ENCODE measurements at places on chromosomes 1 and 21.
A peak's percentile ranks its signal among the peaks of the same experiment; 100 is the strongest.

GRCh38 chr1:103256490-103256889 is 148.2 kb upstream of the COL11A1 start:
- DNase-seq = no peak

GRCh38 chr1:169698976-169699375 is 12.4 kb downstream of the SELL start:
- DNase-seq = no peak

GRCh38 chr1:205593532-205593931 is 38.3 kb downstream of the ELK4 start:
- no peak for DNase-seq

- DNase-seq = no peak
These were observed 547 bp downstream of the FMO1 start for GRCh38 chr1:171248841-171249240.

DNA sequence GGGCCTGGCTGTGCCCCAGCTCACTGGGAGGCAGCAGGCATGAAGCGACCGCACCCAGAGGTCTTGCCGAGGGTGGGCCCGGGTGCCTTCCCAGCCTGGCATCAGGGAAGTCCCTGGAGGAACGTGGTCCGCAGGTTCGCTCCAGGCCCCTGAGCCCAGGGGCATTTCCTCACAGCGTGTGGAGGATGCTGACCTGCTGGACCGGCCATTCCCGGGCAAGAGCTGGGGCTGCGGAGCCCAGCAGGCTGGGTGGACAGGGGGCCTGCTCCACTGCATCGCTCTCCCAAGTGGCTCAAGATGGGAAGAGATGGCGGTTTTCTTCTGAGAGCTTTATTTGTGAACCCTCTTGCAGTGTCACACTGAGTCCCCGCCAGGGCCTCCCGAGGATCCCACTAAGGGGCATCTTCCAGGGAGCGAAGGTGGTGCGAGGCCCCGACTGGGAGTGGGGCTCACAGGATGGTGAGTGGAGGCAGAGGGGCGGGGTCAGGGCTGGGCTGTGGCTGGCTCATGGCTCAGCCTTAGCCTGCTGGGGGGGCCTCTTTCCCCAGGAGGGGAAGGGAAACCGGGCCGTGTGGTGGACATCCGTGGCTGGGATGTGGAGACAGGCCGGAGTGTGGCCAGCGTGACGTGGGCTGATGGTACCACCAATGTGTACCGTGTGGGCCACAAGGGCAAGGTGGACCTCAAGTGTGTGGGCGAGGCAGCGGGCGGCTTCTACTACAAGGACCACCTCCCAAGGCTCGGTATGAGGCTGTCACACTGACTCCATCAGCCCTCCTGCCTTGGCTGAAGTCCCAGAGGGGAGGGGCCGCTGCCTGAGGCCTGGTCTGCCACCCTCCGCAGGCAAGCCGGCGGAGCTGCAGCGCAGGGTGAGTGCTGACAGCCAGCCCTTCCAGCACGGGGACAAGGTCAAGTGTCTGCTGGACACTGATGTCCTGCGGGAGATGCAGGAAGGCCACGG is 7.2 kb upstream of the MMP23B start:
- DNase-seq = peak; percentile 74

- peak; percentile 87 for DNase-seq
These were observed 1.1 kb upstream of the CIART start for GRCh38 chr1:150281221-150281757.

DNA sequence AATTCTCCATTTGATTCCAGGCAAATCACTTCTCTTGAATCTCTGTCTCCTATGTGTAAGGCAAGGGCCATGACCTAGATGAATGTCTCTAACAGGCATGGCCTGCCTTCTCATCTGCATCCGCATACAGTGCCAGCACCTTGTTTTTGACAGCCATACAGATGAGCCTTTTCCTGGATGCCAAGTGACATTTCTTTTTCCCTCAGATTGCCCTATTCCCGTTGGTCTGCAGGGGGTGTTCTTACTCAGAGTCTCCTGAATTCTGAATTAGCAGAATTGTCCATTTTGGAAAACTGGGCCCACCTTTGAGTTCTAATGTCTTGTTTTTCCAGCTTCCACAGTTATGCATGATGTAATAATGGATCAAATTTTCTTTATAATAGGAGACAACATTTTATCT is 88.0 kb upstream of the ADAR start:
- peak; percentile 15 for DNase-seq

DNA sequence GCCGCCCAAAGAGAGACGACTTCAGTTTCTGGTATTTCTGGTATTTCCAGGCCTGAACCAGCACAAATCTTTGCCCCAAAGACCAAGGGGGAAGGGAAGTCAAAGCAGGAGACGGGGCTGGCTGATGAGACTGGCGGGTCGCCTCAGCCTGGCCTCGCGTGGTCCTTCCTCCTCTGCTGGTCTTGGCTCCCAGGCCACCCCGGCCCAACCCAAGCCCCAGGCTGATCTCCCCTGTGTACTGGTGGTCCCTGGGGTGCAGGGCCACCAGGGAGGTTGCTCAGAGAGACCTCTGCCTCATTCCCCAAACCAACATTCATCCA is 19.9 kb downstream of the WNT4 start:
- no peak for DNase-seq

DNA sequence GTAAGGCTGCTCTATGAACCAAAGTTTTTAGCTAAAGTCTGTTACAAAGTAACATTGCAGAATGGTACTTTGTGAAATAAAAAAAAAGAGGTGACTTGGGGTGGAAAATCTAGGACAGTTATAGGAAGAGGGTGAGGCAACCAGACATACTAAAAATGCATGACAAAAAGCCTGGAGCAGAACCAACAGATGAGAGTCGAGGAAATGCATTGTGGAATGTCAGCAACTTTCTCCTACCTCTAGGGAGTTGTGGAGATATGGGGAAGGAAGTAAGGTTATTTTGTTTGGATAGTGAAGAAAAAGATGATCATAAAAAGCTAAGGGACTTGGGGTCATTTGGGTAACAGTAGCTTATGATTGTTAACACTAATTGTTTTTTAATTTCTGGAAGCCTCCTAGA is 295.6 kb downstream of the S1PR1 start:
- DNase-seq = no peak

All from NCI-H69 (cell line).